ENCODE measurements at places on chromosomes 12 and 14. TPM values are rescaled to one million over a fixed set of nuclear protein-coding genes. Genes with fewer than 3 reads are reported as not detected.

The ZC3H14 gene
- total RNA-seq = 66.2 TPM

The OLR1 gene
- total RNA-seq = 0.12 TPM

The VDR gene
- total RNA-seq = 9.5 TPM

The GDF11 gene
- total RNA-seq = 5.3 TPM

The MANSC1 gene
- total RNA-seq = 0.20 TPM

- no peak overlapping the region for H3K27ac ChIP-seq
- H3K36me3 ChIP-seq = no peaks in the 10 kb centered on the region
- no peak overlapping the region for H3K4me3 ChIP-seq
- no peaks in the 10 kb centered on the region for H3K4me1 ChIP-seq
- DNase-seq = no peak
- no peaks in the 10 kb centered on the region for H3K27me3 ChIP-seq
These were observed 141.7 kb downstream of the TMEM132C start for GRCh38 chr12:128408669-128409068.

DNA sequence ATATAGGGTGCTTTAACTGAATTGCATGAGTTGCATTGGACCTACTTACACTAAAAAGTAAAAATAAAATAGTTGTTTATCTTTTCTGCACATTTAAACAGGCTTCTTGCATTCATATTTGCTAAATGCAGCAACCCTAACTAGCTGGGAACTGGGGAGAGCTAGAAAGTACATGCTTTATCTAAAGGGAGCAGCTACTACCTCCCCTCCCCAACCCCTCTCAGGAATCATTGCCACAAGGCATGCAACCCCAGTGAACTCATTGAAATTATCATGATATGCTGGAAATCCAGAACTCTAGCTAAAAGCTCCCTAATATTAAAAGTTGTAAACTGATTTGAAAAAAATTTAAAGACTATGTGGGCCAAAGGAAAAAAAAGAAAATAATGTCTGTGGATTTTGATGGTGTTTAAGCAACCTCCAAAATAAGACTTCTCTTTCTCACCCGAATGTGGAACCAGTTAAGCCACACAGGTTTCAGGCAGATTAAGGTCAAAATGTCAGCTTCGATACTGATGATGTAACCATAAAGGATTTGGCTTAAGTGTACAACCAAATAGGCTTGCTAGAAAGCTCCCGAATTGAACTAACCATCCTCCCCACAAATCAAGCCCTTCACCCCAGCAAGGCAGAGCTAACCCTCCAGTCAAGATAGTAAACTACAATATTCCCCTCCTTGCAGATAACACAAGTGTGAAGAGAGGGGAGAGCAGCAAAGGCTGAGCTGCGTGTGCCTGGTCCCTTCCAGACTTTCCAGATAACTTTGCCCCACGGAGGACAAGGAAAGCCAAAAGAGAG, 13.8 kb upstream of the POC1B start:
- no peak overlapping the region for H3K4me3 ChIP-seq
- no peak overlapping the region for H3K27ac ChIP-seq
- H3K27me3 ChIP-seq = no peaks in the 10 kb centered on the region
- DNase-seq = no peak
- H3K4me1 ChIP-seq = no peaks in the 10 kb centered on the region
- no peaks in the 10 kb centered on the region for H3K36me3 ChIP-seq

DNA sequence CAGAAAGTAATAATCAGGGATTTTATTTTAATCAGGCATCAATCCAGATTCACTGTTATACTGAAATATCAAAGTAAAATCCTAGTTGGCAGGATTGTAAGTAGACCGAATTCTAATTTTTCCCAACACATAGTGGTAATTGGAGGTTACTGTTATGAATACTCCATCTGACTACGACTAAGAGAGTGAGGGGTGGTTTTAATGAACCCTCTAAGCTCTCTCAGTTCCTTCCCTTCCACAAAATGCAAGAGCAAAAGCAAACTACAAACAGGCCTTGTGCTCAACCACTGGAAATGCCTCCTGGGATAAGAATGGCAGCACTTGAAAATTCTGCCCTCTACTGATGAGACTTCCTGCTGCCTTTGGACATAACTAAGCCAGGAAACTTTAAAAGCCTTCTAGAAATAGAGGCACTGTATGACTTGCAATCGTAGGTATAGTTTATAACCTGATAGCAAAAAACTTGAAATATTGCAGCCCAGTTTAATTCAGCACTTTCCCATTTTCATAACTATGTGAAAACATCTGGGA, 184.8 kb downstream of the SLC16A7 start:
- H3K36me3 ChIP-seq = no peaks in the 10 kb centered on the region
- peak; percentile 2 for DNase-seq
- H3K27me3 ChIP-seq = no peaks in the 10 kb centered on the region
- no peak overlapping the region for H3K27ac ChIP-seq

DNA sequence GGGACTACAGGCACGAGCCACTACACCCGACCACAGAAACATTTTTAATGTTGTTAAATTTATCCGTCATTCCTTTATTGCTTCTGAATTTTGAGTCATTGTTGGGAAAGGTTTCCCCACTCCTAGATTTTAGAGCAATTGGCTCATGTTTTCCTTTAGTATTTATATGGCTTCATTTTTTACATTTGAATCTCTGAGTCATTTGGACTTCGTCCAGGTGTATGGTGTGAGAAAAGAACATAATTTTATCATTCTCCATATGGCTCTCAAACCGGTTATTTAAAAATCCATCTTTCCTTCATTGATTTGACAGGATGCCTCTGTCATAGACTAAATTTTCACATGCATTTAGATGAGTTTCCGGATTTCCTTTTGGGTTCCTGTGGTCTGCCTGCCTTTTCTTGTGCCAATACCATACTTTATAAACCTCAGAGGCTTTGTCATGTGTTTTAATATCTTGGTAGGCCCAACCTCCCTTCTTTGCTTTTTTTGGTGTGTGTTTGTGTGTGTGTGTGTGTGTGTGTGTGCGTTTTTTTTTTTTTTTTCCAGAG, 30.9 kb downstream of the LRTM2 start:
- no peak overlapping the region for H3K4me3 ChIP-seq
- H3K27me3 ChIP-seq = no peaks in the 10 kb centered on the region
- no peaks in the 10 kb centered on the region for H3K4me1 ChIP-seq
- no peak overlapping the region for H3K27ac ChIP-seq
- no peaks in the 10 kb centered on the region for H3K36me3 ChIP-seq
- DNase-seq = no peak

- no peaks in the 10 kb centered on the region for H3K36me3 ChIP-seq
- H3K27ac ChIP-seq = no peak overlapping the region
- H3K4me3 ChIP-seq = no peak overlapping the region
- H3K4me1 ChIP-seq = peaks cover 3% of the 10 kb centered on the region
- no peaks in the 10 kb centered on the region for H3K27me3 ChIP-seq
These were observed 173.6 kb downstream of the SEC23A start for GRCh38 chr14:38929416-38929815.

- H3K4me3 ChIP-seq = no peak overlapping the region
- no peak overlapping the region for H3K27ac ChIP-seq
These were observed 198.2 kb downstream of the TSPAN9 start for GRCh38 chr12:3275171-3276041.

DNA sequence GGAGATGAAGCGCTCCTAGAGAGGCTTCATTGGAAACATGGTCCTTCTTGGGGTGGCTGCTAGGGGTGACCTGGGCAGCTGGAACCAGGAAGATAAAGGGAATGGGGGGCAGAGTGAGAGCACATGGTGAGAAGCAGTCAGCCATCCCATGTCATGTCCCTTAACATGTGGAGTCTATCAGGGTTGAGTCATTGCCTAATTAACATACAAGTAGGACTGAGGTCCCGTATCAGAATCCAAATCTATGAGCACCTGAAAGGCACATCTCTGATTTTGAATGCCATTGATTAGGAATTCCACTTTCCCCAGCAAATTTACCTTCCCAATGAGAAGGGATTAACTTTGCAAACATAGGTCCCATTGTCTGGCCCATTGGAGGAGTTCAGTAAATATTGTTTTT, 20.3 kb upstream of the PPP1R1A start:
- H3K27me3 ChIP-seq = peaks cover 17% of the 10 kb centered on the region
- no peak overlapping the region for H3K4me3 ChIP-seq
- no peak for DNase-seq
- no peaks in the 10 kb centered on the region for H3K36me3 ChIP-seq
- H3K27ac ChIP-seq = no peak overlapping the region

- no peak overlapping the region for H3K4me3 ChIP-seq
- no peak for DNase-seq
- no peaks in the 10 kb centered on the region for H3K27me3 ChIP-seq
- H3K4me1 ChIP-seq = peaks cover 11% of the 10 kb centered on the region
- no peak overlapping the region for H3K27ac ChIP-seq
- H3K36me3 ChIP-seq = no peaks in the 10 kb centered on the region
These were observed 73.9 kb downstream of the PPP1R36 start for GRCh38 chr14:64623554-64624165.

DNA sequence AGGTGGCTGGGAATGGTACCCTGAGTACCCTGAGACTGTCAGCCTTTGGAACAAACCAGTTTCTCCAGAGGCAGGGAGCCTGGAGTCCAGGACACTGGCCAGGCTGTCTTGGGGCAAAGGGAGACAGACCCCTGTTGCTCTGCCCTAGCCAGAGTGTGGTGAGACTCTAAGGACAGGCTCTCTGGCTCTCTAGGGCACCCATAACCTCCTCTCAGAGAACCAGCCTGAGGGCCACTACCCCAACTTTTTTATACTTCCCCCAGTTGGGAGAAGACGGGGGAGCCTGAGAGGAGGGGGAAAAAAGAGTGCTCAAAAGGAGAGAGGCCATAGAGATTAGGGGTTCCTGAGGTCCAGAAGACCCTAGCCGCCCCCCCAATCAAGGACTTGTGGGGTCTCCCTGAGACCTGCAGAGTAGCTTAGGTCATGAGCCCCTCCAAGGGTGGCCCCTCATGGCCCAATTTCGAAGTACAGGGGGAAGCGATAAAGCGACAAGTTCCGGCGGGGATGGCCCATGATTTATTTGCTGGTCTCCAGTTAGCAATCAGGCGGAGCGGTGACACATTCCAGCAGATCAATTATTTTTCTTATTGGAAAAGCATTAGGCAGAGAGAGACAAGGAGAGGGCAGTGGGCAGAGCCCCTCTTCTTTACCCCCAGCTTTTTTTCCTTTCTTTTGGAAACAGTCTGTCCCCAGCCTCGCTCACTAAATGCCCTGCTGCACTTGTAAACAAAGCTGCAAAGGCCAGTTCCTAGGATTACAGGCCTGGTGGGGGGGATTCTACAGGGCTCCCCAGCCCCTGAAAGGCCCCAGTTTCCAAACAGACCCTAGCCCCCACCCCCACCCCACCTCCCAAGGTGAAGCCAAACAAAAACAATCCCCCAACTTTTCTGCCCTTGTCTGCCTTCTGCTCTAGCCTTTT, 1.5 kb downstream of the HOXC8 start:
- DNase-seq = no peak
- no peak overlapping the region for H3K27ac ChIP-seq
- no peaks in the 10 kb centered on the region for H3K36me3 ChIP-seq
- H3K4me1 ChIP-seq = peaks cover 12% of the 10 kb centered on the region
- H3K4me3 ChIP-seq = no peak overlapping the region

DNA sequence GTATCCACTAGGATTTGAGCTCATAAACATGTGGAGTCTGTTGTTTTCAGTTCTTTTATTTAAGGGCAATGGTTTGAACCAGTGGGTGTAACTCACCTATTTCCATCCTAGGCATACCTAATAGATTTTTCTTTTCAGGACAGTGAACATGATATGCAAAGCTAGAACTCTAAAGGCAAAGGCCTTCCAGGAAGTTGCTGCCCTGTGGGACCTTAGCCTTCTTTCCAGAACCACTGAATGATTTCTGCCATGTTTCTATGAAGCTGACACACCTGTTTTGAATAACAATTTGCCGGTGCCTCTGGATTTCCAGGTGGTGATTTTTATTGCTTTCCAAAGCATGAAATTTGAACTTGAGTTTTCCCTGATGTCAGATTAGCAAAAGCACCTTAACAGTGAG, 372.9 kb upstream of the FAR2 start:
- no peak overlapping the region for H3K4me3 ChIP-seq
- H3K27me3 ChIP-seq = no peaks in the 10 kb centered on the region
- no peaks in the 10 kb centered on the region for H3K4me1 ChIP-seq

Data from HCT116 (cell line).